ENCODE measurements at places on chromosomes 16 and 17.

GRCh38 chr17:44536090-44536953 lies 21.0 kb upstream of the FZD2 start:
- DNase-seq, result no peak

DNA sequence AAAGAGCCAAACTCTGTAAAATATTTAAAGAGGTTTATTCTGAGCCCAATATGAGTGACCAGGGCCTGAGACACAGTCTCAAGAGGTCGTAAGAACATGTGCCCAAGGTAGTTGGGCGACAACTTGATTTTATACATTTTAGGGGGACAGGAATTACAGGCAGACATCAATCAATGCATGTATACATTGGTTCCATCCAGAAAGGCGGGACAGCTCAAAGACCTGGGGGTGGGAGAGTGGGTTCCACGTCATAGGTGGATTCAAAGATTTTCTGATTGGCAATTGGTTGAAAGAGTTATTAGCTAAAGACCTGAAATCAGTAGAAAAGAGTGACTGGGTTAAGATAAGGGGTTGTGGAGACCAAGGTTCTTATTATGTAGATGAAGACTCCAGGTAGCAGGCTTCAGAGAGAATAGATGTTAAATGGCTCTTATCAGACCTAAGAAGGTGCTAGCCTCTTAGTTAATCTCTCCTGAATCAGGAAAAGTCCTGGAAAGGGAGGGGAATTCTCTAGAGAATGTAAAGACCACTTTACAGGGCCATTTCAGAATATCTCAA lies 32.4 kb downstream of the HSBP1 start:
- DNase-seq, result no peak

GRCh38 chr16:57472665-57473060 lies 10.2 kb downstream of the POLR2C start:
- no peak for DNase-seq

- DNase-seq, result no peak
Observed at GRCh38 chr16:89633064-89633631, 19.7 kb downstream of the DPEP1 start.

DNA sequence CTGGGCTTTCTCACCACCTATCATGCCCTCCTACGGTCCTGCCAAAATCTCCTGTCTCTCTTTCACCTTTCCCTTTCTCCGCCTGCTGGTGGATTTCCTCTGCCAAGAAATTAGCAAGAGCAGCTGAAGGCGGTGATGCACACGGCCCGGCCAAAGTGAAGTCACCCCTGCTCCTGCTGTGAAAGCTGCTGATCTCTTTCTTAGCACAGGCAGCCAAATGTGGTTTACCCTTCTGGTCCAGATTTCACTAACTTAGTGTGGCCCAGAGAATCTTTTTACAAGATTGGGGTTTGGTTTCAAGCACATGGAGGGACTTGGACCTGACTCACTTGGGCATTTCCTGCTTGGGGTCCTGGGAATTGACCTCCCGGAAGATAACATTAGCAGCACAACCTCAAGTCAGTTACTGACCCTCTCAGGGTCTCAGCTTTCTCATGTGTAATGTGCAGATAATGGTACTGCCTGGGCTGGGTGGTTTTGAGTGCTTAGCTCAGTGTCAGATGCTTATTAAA lies 155.7 kb downstream of the SOCS1 start:
- DNase-seq, result peak; percentile 67

GRCh38 chr17:16352303-16352666 lies 984 bp downstream of the CENPV start:
- peak; percentile 66 for DNase-seq

- no peak for DNase-seq
Observed at GRCh38 chr17:42167807-42168206, 13.0 kb upstream of the RAB5C start.

DNA sequence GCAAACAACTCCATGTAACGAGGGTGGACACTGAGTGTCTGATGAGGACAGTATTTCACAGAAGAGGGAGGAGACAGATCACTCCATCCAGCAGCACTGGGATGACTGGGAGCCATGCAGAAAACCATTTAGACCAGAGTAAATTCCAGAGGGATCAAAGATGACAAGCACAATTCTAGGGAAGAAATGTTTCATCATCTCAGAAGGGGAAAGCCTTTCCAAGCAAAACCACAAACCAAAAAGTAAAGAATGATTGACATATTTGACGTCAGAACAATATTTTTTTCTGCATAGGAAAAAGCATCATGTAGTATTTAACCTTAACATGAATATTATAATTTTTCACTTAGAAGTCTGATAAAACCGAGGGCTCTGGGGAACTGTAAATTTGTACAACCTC lies 4.8 kb downstream of the DNASE1 start:
- peak; percentile 36 for DNase-seq
